Right ventricle myocardium inferior (tissue), 1 donor: ENCODE measurements at places on chromosomes 13 and 19. TPM values are rescaled to one million over a fixed set of nuclear protein-coding genes. Genes with fewer than 3 reads are reported as not detected.

The CKM gene
- total RNA-seq = 5,817 TPM

The PDE4A gene
- 37.0 TPM for total RNA-seq

The PEAK3 gene
- total RNA-seq = 0.68 TPM

The ZNF181 gene
- 22.3 TPM for total RNA-seq

The CCL25 gene
- not detected for total RNA-seq

The CALR3 gene
- not detected for total RNA-seq

The RGL3 gene
- total RNA-seq = 10.5 TPM

The LGALS7B gene
- not detected for total RNA-seq

The SOX1 gene
- not detected for total RNA-seq

The CKAP2 gene
- 7.1 TPM for total RNA-seq

The PTPRS gene
- total RNA-seq = 61.0 TPM

The SGTA gene
- total RNA-seq = 64.3 TPM

The LILRB3 gene
- total RNA-seq = 4.0 TPM

The SMIM24 gene
- not detected for total RNA-seq

The SLC7A10 gene
- total RNA-seq = 0.32 TPM

The PTPRH gene
- 0.87 TPM for total RNA-seq

The HCN2 gene
- total RNA-seq = 4.5 TPM

The SIGLEC8 gene
- 0.08 TPM for total RNA-seq

The PDX1 gene
- total RNA-seq = not detected

The CD37 gene
- 9.1 TPM for total RNA-seq

The ZNF415 gene
- total RNA-seq = 18.6 TPM

The ZNF284 gene
- total RNA-seq = 1.7 TPM

The COL4A1 gene
- total RNA-seq = 128 TPM

The WIZ gene
- total RNA-seq = 31.3 TPM

The ZNF836 gene
- 6.8 TPM for total RNA-seq

The RNF17 gene
- not detected for total RNA-seq

The ARL11 gene
- 0.57 TPM for total RNA-seq

The PCDH20 gene
- 2.2 TPM for total RNA-seq

The CYP4F2 gene
- total RNA-seq = not detected

The GPR180 gene
- 5.7 TPM for total RNA-seq

The URAD gene
- not detected for total RNA-seq

The DHPS gene
- 45.9 TPM for total RNA-seq

The MTMR6 gene
- total RNA-seq = 15.4 TPM
